ENCODE measurements at places on chromosomes 2 and 18.

DNA sequence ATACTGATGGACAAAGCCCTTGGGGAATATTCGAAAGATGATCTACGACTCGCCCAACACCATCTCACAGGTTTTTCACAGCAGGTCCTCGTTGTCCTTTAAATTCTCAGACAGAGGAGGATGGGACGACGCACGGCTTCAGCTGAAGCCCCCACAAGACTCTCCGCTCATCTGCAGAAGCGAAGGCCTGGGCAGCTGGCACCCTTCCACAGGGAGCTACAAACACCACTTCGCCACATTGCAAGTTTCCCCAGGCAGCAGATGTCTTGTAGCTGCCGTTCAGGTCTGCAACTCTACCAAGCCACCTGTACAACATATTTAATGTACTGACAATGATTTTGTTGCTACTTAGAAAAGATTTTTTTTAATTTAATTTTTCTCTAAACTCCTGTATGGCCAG is 642.9 kb downstream of the ZEB2 start:
- no peak for DNase-seq

- DNase-seq, result no peak
Observed at GRCh38 chr2:239035361-239035814, 187.5 kb downstream of the TWIST2 start.

DNA sequence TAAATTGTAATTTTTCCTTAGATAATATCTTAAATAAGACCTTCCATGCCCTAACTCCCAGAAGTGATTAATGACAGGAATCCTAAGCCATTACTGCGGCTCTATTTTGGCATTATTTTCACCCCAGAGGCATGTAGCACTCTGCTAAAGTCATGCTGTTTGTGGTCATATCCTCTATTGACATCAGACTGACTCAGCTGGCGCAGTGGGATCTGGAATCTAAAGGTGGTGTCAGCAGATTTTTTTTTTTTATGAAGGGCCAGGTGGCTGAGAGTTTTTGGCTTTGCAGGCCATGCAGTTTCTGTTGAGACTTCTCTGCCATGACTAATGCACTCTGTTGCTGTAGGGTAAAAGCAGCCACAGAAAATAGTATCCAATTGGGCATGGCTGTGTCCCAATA is 64.1 kb upstream of the ACVR1C start:
- DNase-seq, result peak; percentile 96

GRCh38 chr2:134148843-134149472 is 104.9 kb upstream of the MGAT5 start:
- no peak for DNase-seq

GRCh38 chr2:54572636-54573536 is 116.8 kb downstream of the SPTBN1 start:
- DNase-seq, result peak; percentile 43

All from fibroblast of skin of abdomen (primary cell).